Activated CD4-positive, alpha-beta T cell treated with anti-CD3 and anti-CD28 coated beads for 24 hours (primary cell): ENCODE measurements at places on chromosomes 2 and 18.
A peak's percentile ranks its signal among the peaks of the same experiment; 100 is the strongest.

GRCh38 chr2:99700482-99701398, 210.9 kb upstream of the REV1 start:
- DNase-seq = no peak

- no peak for DNase-seq
Measured at GRCh38 chr2:7053650-7054265, 136.5 kb downstream of the RNF144A start.

- no peak for DNase-seq
Measured at GRCh38 chr18:44900627-44901026, 219.9 kb downstream of the SETBP1 start.

GRCh38 chr2:69977906-69978482, 16.6 kb upstream of the ASPRV1 start:
- no peak for DNase-seq

DNA sequence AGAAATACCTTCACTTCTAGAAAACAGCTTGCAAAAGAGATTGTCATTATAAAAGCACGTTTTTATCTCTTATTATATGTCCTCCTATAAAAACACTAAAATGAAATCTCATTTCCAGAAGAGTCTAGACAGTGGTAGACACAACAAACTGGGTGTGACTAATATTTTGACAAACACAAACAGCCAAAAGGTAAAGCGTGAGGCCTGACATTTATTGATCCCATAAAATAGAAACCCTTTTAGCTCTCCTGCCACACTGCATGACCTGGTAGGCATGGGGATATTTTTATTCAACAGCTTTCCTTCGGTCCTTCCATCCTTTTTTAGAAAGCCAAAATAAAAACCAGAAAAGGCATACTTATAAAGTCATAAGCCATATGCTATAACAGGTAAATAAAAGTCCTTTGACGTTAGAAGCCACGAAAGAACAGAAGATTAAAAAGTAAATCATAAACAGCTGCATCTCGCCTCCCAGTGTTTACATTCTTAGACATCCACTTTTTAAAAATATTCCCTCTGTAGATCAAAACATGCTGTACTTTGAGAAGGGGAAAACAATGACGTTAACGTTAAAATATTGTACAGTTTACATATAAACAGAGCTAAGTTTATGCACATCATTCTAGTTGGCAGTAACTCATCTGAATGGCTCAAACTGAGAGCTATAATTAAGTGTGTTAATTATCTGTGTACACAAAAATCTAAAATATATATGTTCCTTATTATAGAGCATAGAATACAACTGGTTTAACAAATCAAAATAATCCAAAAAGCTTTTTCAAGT, 44.6 kb downstream of the IRS1 start:
- DNase-seq = no peak

- DNase-seq = no peak
Measured at GRCh38 chr2:174341995-174342685, 7.4 kb downstream of the SP9 start.

- DNase-seq = no peak
Measured at GRCh38 chr2:138333121-138333520, 168.4 kb upstream of the SPOPL start.

DNA sequence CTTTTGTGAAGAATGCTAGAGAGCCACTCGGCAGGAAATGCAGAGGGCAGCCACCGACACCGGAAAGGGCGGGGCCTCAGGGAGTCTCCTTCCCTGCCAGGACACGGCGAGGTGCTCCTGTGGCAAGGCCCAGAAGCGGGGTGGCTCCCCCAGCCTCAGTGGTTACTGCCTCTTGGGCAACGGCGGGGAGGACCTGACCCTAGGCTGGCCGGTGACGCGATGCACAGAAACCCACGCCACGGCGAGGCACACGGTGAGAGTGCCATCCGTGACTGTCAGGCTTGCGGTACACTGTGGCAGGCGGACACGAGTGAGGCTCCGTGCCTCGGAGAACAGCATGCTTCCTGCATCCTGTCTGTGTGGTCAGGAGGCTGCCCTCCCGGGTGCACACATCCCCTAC, 47.8 kb downstream of the ZAP70 start:
- peak; percentile 18 for DNase-seq

DNA sequence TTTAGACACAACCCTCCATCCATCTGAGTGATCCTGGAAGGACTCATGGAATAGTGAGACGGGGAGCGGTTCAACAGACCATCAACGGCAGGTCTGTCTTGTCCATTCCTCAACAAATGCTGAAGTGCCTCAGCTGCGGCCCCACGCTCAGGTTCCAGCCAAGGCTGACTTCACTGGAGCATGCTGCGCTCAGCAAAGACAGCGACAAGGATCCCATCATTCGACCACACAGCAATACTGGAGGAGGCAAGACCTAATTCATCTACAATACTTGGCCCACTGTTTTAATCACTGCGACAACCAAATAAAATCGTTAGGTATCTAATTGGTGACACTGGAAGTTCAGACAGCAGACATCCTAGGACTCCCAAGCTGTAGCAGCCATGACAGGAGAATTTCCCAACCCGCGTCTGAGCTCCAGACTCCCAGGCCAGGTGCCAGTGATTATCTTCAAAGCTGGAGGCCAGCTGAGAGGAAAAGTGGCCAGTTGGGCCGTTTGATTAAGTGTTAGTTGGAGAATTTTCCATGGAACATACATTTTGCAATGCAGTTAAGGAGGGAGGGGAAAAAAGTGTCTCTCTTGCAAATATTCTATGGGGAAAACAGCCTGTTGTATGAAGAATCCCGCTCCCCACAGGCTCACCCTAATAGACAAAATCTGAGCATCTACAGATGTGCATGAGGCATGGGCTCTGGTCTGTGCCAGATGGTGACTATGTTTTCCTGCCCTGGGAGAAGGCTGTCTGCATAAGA, 92.5 kb upstream of the SLC35G4 start:
- no peak for DNase-seq

GRCh38 chr2:130300258-130300969, 42.3 kb upstream of the IMP4 start:
- DNase-seq = no peak

DNA sequence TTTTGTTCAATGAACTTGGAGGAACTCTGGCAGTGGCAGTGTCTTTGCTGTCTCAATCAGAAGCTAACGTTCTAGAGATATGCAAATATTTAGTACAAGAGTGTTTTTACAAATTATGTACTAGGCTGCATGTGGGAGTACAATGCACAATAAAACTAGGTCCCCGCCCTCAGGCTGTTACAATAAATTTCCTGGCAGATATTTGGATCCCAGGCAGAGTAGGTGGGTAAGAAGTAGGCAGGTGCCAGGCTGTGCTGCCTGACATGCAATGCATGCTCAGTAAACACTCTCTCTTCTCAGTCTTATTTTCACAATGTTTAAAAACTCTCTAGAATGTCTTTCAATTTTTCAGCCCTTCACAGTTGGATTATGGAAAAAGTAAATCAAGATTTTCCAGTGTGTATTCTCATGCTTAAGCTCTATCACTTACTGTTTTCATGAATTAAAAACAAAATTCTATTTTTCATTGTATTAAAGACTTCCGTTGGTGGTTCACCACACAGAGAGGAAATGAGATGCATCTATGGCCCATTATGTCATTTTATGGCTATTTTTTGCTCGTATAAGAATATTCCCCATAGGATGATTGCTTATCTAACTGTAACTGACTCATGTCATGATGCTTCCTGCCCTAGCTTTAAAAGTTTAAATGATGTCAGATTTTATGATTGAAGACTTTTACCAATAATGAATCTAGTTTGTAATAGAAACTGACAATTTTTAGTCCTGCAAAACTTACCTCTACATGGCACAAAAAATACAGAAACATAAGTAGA, 346.1 kb downstream of the RND3 start:
- no peak for DNase-seq

DNA sequence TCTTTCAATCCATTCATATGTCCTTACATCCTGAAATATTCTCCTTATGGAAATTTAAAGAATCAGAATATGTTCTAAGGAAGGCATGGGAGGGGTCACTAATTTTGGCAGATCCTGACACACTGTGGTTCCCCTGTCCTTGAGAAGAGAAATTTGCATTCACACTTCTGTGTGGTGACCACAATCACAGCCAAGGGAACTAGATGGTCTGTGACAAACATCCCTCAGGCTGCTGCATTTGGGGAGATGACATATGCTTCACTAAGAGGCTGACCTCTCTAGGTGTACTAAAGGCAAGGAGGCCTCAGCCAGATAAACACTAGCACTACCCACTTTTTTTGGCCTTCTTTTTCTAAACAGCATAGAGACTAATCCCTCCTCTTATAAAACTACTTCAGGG, 129.6 kb downstream of the MREG start:
- DNase-seq = no peak

GRCh38 chr2:223047260-223047761, 4.7 kb upstream of the KCNE4 start:
- DNase-seq = no peak

GRCh38 chr2:66030553-66030952, 404.4 kb upstream of the MEIS1 start:
- no peak for DNase-seq

DNA sequence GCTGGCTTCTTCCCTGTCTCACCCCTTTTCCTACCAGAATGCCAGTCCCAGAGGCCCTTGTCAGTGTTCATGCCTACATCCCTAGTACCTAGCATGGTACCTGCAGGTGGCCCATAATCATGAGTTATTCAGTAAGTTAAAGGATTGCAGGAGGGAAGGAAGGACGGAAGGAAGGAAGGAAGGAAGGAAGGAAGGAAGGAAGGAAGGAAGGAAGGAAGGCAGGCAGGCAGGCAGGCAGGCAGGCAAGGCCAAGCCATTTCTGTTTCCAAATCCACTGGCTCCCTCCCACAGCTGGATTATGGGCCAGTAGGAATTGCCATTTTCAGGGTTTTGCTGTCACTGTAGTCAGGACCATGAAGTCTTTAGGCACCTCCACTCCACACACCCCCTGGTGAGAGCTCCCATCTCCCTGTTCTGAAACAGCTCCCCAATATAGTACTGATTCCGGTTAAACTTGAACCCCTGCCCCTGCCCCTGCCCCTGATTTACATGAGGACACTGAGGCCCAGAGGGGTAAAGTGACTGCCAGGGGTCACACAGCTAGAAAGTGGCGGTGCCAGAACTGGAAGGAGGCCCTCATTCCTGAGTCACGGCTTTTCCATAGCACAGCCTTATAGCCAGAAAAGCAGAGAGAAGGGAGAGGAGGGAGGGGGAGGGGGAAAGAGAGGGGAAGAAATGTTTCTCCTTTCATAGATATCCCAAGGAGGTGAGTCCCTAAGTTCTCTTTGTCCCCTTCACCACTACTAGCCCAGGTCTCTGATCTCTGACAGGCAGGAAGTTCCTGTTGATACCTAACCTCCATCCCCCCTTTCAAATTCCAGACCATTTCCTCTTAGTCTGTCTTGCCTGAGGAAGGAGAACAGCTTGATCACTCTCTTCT, 12.2 kb upstream of the TNS1 start:
- DNase-seq = no peak

GRCh38 chr18:45825258-45826044, at the start of gene SIGLEC15:
TSS of gene SIGLEC15 (plus strand) at chr18:45825675. CDS start at chr18:45825729, 54 bp downstream.
- DNase-seq = no peak

- no peak for DNase-seq
Measured at GRCh38 chr18:76364282-76365259, 130.5 kb downstream of the ZNF516 start.

DNA sequence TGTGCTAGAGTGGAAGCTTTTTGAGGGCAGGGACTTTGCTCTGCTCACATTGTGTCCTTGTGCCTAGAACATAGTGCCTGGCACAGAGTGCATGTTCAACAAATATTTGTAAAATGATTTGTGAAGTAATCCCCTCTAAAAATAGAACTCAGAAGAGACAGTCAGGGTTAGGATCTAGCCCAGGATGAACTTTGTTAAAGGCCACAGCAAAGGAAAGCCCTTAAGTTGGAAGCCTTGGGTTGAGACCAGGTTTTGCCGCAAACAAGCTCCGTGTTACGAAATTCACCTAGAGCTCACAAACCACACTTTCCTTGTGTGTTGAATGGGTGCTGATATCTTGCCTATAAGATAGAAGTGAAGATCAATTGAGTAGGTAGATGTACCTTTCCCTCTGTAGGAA, 84.2 kb downstream of the SETBP1 start:
- DNase-seq = no peak

DNA sequence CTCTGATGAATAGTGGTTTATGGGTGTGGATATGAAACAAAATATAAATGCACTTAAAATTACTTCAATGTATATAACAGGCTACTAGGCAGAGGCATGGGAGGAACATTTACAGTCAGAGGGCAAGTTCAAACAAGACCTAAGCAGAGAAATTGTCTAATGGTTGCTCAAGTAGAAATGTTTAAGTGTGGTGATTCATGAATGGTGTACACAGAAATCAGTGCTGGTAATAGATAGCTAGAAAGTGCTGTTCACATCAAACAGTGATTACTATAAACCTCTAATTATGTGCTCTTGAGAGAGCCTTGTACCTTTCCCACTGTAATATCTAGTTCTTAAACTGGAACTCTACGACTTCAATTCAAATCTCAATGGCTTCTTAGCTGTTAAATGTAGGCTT, 485.1 kb downstream of the NRXN1 start:
- DNase-seq = no peak

- no peak for DNase-seq
Measured at GRCh38 chr2:15693926-15694588, 102.4 kb downstream of the DDX1 start.

GRCh38 chr2:11159574-11160170, 4.4 kb downstream of the SLC66A3 start:
- DNase-seq = no peak

DNA sequence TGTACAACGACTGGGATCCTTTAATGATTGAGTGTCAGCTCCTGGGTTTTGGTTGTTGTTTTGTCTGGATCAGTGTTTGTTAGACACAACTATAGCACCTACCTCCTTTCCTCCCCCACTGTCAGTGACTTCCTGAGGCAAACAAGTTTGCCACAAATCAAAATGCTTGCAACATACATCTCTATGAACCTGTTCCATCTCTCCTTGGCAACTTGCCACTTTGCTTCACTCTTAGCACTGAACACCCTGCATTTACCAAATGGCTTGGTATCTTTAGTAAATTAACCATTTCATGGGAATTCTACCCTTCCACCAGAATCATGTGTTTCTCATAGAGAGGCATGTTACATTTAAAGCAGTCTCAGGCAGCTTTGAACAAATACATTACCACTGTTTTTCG, 301.1 kb upstream of the TANK start:
- DNase-seq = no peak

DNA sequence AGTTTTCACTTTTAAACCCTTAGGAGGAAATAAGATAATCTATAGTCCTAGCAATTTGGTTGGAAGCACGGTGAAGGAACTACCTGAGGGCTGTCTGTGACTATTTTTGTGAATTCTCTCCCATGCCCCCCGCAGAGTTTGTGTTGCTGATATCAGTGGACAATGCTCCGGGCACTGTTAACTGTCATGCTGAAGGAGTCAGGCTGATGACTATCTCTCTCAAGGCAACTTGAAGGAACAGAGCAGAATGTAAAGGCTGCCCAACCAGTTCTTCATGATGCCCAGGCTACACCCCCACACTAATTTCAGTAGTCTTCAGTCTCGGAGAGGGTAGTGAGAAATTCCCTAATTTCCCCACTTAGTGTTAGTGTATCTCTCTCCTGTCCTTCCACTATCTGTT, 21.6 kb upstream of the RAB6C start:
- DNase-seq = no peak

DNA sequence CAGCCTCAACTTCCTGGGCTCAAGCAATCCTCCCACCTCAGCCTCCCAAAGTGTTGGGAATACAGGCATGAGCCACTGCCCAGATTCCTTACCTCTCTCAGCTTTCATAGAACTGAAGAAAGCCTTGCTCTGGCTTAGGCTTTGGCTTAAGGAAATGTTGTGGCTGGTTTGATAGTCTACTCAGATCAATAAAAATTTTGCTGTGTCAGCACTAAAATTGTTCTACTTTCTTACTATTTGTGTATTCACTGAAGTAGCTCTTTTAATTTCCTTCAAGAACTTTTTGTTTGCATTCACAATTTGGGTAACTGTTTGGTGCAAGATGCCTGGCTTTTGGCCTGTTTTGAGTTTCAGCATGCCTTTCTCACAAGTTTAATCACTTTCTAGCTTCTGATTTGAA, 634.0 kb upstream of the FSHR start:
- no peak for DNase-seq
